ENCODE measurements at places on chromosomes 1 and 21.
A peak's percentile ranks its signal among the peaks of the same experiment; 100 is the strongest.

DNA sequence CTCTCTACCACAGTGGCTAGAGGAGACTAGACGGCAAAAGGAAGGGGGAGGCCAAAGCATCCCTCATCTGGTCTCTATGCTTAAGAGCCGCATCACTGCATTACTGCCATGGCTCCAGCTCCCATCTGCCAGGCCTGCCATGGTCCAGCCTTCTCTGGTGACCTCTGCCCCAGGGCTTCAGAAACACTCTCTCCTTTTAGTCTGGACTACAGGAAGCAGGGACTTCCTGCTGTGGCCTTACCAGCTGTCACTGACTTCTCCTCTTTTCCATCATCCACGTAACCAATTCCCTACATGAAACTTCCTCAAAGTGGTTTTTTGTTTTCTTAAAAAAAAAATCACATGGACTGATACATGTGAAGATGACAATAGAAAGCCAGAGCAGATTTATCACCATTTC is 323.1 kb upstream of the NFIA start:
- no peaks in the 10 kb centered on the region for H3K36me3 ChIP-seq
- H3K27ac ChIP-seq: no peak overlapping the region

GRCh38 chr1:24413350-24414163 is at the start of gene STPG1:
Gene STPG1 (minus strand): TSS chr1:24413782. CDS start chr1:24401388, 12,394 bp downstream.
- no peaks in the 10 kb centered on the region for H3K27me3 ChIP-seq
- no peaks in the 10 kb centered on the region for H3K36me3 ChIP-seq
- H3K4me1 ChIP-seq: peaks cover 2% of the 10 kb centered on the region
- DNase-seq: peak; percentile 82
- H3K27ac ChIP-seq: peak within 1 kb of the TSS; percentile 48

GRCh38 chr1:114505148-114505561 is 5.8 kb downstream of the TRIM33 start:
- H3K4me3 ChIP-seq: no peak overlapping the region
- DNase-seq: no peak
- peaks cover 24% of the 10 kb centered on the region for H3K4me1 ChIP-seq
- H3K36me3 ChIP-seq: no peaks in the 10 kb centered on the region

DNA sequence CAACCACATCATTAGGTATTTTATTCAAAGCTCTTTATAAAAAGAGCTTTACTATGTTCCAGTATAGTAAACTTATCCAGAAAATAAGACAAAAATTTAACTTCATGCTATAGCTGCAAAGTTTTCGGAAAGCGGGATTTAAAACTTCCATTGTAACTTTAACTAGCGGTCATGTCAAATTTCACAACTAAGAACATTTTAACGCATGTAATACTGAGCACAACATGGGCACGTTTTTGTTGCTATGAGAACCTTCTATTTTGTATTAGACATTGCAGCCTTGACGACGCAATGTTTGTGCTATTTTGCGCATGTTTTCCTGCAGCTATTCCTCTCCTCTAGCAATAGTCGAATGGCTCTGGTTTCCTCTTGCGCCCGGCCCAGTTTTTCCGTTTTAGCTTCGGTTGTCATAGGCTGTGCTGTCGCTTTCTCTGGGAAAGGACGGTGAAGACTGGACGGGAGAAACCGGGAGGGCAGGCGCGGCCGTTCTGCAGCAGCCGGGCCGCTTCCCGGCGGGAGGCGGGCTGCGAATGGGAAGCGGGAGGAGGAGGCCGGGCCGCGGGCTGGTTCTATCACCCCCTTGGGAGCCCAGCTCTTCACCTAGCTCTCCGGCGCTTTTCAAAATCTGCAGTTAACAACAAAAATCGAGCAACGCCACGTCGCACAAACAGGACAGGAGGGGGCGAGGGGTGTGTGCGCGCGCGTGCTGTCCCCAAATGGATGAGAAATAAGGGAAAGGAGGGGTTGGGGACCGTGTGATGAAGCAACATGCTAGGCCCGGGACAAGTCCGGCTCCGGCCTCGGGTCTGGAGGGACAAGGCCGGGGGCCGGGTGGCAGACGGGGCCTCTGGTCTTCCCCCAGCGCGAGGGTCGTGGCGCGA is 105.3 kb upstream of the HNRNPU start:
- H3K27me3 ChIP-seq: no peaks in the 10 kb centered on the region
- H3K4me1 ChIP-seq: no peaks in the 10 kb centered on the region
- peak overlapping the region; percentile 100 for H3K27ac ChIP-seq
- peak; percentile 77 for DNase-seq
- H3K4me3 ChIP-seq: peak overlapping the region; percentile 70

GRCh38 chr1:114756949-114757454 is 782 bp downstream of the CSDE1 start:
- H3K36me3 ChIP-seq: no peaks in the 10 kb centered on the region
- no peaks in the 10 kb centered on the region for H3K4me1 ChIP-seq
- H3K4me3 ChIP-seq: peak overlapping the region; percentile 97
- peak; percentile 60 for DNase-seq
- H3K27ac ChIP-seq: peak overlapping the region; percentile 100
- no peaks in the 10 kb centered on the region for H3K27me3 ChIP-seq

- no peak for DNase-seq
- H3K27ac ChIP-seq: no peak overlapping the region
- no peaks in the 10 kb centered on the region for H3K27me3 ChIP-seq
- H3K36me3 ChIP-seq: no peaks in the 10 kb centered on the region
- no peaks in the 10 kb centered on the region for H3K4me1 ChIP-seq
- H3K4me3 ChIP-seq: no peak overlapping the region
These were observed 33.1 kb downstream of the KIAA0319L start for GRCh38 chr1:35524106-35524505.

DNA sequence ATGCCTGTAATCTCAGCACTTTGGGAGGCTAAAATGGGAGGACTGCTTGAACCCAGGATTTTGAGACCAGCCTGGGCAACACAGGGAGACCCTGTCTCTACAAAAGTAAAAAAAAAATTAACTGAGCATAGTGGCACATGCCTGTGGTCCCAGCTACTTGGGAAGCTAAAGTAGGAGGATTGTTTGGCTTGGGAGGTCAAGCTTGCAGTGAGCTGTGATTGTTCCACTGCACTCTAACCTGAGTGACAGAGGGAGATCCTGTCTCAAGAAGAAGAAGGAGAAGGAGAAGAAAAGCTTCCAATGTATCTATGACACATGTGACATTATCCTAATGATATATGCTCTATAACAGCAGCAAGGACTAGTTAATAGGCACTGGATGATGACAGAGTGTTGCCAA is 20.1 kb upstream of the ARHGAP29 start:
- H3K27me3 ChIP-seq: no peaks in the 10 kb centered on the region
- no peaks in the 10 kb centered on the region for H3K36me3 ChIP-seq
- no peak for DNase-seq

DNA sequence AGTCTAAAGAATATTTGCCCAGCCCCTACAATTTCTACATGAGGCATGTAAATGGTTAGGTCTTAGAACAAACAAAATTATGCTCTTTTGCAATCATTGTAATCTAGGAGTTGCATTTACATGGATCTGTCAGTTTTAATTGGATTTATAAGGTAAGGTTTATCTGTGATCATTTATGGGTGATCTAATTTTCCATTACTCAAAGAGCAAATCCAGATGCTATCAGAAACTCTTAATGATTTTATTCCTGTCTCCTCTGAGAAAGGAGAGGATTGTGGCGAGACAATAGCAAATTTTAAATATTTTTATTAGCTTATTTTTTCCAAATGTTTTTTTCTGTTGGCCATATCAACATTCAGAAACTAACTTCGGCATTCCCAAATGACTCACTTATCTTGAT is 14.2 kb upstream of the NEGR1 start:
- no peaks in the 10 kb centered on the region for H3K4me1 ChIP-seq
- no peaks in the 10 kb centered on the region for H3K27me3 ChIP-seq
- H3K4me3 ChIP-seq: no peak overlapping the region
- DNase-seq: no peak

- no peak for DNase-seq
- H3K27ac ChIP-seq: no peak overlapping the region
- no peaks in the 10 kb centered on the region for H3K4me1 ChIP-seq
- no peaks in the 10 kb centered on the region for H3K36me3 ChIP-seq
These were observed 22.6 kb upstream of the OPRD1 start for GRCh38 chr1:28789412-28789811.

DNA sequence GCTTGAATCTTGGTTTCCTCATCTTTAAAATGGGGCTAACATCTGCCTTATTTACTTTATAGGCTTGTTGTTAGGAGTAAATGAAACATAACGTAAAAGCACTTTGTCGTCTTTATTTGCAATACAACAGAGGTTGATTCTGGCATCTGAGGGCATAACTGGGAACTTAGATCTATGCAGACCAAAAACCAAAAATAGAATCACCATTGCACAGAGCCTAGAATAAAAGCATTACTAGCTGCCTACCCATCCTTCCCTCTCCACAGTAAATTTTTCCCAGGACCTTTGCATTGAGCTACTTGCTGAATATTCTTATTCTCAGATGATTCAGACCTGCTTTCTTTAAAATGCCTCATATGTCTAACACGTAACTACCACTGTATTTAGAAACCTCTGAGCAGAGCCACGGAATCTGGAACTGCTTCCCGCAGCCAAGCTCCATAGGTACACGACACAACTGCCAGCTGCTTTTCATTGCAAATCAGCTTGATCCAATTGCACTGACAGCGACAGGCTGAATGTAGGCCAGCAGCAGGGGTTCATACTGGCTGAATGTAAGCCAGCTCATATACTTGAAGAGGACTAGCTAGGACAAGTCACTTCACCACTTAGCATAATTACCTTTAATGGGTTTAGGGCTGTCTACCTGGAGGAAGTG is 33.2 kb upstream of the SERBP1 start:
- no peaks in the 10 kb centered on the region for H3K36me3 ChIP-seq
- H3K4me3 ChIP-seq: no peak overlapping the region
- no peak for DNase-seq
- no peaks in the 10 kb centered on the region for H3K27me3 ChIP-seq
- peaks cover 13% of the 10 kb centered on the region for H3K4me1 ChIP-seq

DNA sequence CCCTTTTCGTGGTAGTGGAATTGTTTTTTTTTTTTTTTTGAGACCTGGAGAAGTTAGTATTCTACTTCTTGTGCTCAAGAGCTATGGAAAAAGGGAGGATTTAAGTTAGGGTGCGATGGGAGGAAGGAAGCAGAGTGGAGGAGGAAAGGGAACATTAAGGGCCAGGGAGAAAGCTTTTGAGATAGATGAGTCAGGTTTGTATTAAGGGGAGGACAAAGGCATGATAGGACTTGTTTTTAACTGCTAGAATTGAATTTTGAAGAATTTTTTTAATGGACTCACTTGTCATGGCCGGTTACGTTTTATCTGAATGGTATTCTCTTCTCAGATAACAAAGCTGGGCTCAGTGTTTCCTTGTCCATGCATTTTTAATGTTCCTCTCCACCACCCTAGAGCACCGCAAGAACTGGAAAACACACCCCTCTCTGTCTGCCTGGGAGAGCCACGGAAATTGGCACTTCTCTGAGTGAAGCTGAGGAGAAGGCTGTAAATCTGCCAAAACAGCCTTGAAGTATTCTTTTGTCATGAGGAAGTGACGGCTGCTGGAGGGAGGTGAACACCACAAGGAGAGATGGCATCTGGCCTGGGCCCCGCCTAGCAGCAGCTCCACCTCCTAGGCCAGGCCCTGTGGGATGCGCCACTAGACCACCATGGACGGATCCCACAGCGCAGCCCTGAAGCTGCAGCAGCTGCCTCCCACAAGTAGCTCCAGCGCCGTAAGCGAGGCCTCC is 3.5 kb downstream of the NIPAL3 start:
- DNase-seq: no peak
- H3K4me3 ChIP-seq: no peak overlapping the region
- no peak overlapping the region for H3K27ac ChIP-seq
- no peaks in the 10 kb centered on the region for H3K4me1 ChIP-seq
- H3K27me3 ChIP-seq: no peaks in the 10 kb centered on the region

DNA sequence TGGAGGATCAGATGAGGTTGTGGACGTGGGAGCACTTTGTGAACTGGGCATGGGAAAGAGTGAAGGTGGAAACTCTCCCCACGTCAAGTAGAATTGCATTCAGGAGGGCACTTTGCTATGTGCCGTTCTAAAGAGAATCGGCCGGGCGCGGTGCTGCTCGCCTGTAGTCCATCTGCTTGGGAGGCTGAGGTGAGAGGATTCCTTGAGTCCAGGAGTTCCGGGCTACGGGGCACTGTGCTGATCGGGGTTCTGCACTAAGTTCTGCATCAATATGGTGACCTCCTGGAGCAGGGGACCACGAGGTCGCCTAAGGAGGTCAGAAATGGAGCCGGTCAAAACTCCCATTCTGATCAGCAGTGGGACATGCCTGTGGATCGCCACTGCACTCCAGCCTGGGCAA is 141.9 kb downstream of the PEX14 start:
- H3K36me3 ChIP-seq: no peaks in the 10 kb centered on the region
- H3K27me3 ChIP-seq: no peaks in the 10 kb centered on the region

DNA sequence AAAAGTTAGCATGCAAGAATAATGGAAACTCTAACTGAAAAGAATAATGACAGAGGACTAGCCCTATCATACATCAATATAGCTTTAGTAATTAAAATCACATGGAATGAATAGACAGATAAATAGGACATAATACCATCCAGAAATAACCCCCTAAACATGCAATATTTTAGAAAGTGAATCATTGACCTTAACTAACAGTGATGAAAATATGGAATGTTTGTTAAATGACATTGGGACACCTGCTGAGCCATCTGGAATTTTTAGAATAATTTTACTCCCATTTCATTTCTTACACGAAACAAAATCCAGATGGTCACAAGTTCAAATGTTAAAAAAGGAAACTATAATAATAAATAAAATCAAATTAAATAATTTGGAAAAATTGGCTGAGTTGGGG is 53.1 kb upstream of the FMO3 start:
- no peak overlapping the region for H3K4me3 ChIP-seq
- H3K27me3 ChIP-seq: peaks cover 8% of the 10 kb centered on the region
- no peak for DNase-seq
- H3K4me1 ChIP-seq: no peaks in the 10 kb centered on the region

- no peaks in the 10 kb centered on the region for H3K4me1 ChIP-seq
- H3K36me3 ChIP-seq: no peaks in the 10 kb centered on the region
- no peaks in the 10 kb centered on the region for H3K27me3 ChIP-seq
- no peak for DNase-seq
These were observed 26.8 kb downstream of the GBP6 start for GRCh38 chr1:89390707-89391106.

DNA sequence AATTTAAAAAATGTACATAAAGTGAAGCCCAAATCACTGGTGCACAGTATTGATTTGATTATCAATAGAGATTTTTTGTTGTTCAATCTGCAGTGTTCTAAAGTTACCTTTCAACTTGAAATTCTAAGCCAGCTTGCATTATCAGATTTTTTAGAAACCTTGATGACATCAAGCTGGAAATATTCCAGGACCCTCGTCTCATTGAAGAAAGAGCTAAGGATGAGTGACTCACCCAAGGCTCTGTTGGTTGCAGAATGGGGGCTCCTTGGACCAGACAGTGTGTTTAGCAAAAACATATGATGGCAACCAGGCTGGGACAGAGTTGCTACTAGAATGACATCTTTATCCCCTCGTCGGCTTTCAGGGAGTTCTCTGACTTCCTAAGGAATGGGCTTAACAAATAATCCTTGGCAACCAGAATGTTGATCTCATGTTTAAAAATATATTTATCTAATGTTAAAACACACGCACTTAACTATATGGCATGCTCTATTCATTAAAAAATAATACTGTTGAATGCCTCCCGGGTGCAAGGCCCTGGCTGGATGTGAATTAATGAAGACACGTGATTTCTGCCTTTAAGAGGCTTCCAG is 79.7 kb downstream of the RUNX3 start:
- DNase-seq: no peak
- no peak overlapping the region for H3K4me3 ChIP-seq
- H3K27me3 ChIP-seq: no peaks in the 10 kb centered on the region
- peaks cover 15% of the 10 kb centered on the region for H3K4me1 ChIP-seq

- no peak overlapping the region for H3K27ac ChIP-seq
- H3K27me3 ChIP-seq: no peaks in the 10 kb centered on the region
These were observed 3.0 kb downstream of the AURKAIP1 start for GRCh38 chr1:1371746-1372711.

- H3K27me3 ChIP-seq: no peaks in the 10 kb centered on the region
- peak overlapping the region; percentile 20 for H3K27ac ChIP-seq
- no peak overlapping the region for H3K4me3 ChIP-seq
- peaks cover 11% of the 10 kb centered on the region for H3K36me3 ChIP-seq
- DNase-seq: no peak
These were observed 24.1 kb upstream of the ZNF436 start for GRCh38 chr1:23393706-23394105.
